ENCODE measurements at places on chromosomes 5 and 9. TPM values are rescaled to one million over a fixed set of nuclear protein-coding genes. Genes with fewer than 3 reads are reported as not detected.
A peak's percentile ranks its signal among the peaks of the same experiment; 100 is the strongest.

The SLC6A19 gene
- total RNA-seq, result not detected

The GABBR2 gene
- total RNA-seq, result not detected

The LCN9 gene
- not detected for total RNA-seq

The ANP32B gene
- total RNA-seq, result 412 TPM

The SPATA31A5 gene
- total RNA-seq, result not detected

The HAVCR2 gene
- total RNA-seq, result 10.2 TPM

The CD180 gene
- not detected for total RNA-seq

The TRAF1 gene
- 85.0 TPM for total RNA-seq

The FBN2 gene
- not detected for total RNA-seq

The ZDHHC11 gene
- total RNA-seq, result 3.6 TPM

The CD72 gene
- 2.9 TPM for total RNA-seq

GRCh38 chr9:113471143-113471542 lies 7.6 kb downstream of the RGS3 start:
- no peak for DNase-seq

- DNase-seq, result no peak
These were observed 137.0 kb downstream of the COL23A1 start for GRCh38 chr5:178453224-178453623.

DNA sequence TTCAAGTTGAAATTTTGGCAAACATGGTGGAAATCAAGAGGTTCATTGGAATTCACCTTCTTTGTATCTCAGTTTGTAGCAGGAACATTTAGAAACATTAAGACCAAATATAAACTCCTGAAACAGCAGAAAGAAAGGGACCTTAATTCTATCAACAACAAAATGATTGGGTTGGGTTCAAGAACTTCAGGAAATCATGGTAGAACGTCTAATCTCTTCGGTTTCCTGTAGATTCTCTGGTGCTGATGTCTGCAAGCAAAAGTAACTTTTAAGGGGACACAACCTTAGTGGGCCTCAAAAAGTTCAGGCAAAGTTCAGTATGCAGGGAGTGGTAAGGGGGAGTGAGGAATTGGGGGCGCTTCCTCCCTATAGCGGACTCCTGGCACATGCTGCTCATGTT lies 3.4 kb downstream of the IL33 start:
- DNase-seq, result no peak

GRCh38 chr5:91224969-91225368 lies 158.1 kb downstream of the ARRDC3 start:
- no peak for DNase-seq

DNA sequence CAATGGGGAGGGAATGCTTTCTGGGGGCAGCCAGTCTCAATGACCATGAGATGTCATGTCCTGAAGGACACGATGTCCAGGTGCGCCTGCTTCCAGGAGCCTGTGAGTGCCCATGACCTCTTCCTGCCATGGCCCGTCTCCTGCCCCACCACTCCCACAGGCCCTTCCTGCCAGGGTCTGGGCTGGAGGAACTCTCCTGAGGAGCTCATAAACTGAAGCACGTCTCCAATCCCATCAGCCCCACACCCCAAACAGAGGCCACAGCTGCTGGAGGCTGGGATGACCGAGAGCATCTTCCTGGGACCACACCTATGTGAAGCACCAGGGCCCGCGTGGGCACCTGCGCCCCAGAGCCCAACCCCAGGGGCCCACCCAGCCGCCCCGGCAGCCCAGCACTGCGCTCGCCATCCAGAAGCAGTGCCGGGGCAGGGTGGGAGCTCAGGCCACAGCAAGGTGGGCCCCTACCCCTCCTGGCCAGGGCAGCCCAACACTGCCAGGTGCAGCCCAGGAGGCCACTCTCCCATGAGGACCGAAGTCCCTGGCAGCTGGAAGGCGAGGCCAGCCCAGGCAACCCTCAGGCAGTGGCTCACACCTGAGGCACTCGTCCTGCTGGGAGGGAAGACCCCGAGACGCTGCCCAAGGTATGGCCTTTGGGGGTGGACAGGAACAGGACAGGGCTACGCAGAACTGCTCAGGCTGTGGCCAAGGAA lies 53.9 kb upstream of the UBAC1 start:
- DNase-seq, result no peak

- DNase-seq, result no peak
These were observed 160.4 kb downstream of the NSG2 start for GRCh38 chr5:174205939-174206338.

- DNase-seq, result no peak
These were observed 164.9 kb upstream of the ZNF618 start for GRCh38 chr9:113711251-113711650.

DNA sequence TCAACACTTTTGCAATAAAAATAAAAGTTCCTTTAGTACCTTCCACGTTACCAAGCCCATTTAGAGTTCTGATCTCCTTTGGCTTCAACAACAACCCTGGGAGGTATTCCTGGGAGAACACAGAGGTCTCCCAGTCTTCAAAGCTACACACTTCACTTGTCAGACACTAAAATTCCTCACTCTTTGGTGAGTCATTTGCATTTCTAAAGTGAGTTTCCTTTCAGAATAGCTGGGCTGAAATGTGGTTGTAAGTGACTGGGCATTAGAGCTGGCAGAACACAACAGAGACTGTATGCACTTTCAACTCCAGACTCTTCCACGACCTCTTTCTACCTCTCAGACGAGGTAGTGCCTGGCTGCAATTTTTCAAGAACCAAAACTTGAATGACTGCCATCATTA lies 11.5 kb upstream of the F2RL1 start:
- no peak for DNase-seq

- DNase-seq, result no peak
These were observed 353.6 kb upstream of the RGMB start for GRCh38 chr5:98419825-98420224.

- DNase-seq, result no peak
These were observed 1392.9 kb upstream of the NUDT12 start for GRCh38 chr5:104955479-104955878.

DNA sequence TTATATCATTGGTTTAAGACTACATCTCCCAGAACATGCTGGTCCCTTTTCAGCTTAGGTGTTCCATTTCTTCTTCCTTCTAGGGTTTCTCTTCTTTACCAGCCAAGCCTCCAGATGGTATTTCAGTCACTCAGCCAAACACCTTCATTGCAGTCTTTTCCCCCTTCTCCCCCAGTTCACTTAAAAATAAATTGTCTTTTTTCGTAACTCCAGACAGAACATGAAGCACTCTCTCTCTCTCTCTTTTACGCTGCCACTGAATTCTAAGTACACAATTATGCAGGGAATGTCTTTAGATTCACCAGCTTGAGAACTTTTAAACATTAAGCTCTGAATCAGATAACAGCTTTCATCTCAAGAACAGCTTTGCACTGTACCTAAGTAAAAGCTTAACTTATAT lies 419.7 kb upstream of the BRINP1 start:
- DNase-seq, result no peak

DNA sequence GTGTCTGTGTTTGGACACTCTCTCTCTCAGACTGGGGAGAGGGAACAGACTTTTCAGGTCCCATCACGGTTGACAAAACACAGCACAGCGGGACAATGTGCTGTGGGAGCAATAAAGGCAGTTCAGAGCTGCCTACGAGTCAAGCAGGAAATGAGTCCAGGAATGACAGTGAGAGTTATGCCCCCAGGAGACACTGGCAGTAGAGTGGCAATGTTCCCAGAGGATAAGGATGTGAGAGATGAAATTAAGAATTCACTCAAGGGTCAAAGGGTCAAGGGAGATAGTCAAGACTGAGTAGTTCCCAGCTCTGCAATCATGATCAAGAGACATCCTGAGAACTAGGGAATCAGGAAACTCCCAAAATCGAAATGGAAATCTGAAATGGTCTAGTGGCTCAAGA lies 156.1 kb downstream of the LURAP1L start:
- no peak for DNase-seq

DNA sequence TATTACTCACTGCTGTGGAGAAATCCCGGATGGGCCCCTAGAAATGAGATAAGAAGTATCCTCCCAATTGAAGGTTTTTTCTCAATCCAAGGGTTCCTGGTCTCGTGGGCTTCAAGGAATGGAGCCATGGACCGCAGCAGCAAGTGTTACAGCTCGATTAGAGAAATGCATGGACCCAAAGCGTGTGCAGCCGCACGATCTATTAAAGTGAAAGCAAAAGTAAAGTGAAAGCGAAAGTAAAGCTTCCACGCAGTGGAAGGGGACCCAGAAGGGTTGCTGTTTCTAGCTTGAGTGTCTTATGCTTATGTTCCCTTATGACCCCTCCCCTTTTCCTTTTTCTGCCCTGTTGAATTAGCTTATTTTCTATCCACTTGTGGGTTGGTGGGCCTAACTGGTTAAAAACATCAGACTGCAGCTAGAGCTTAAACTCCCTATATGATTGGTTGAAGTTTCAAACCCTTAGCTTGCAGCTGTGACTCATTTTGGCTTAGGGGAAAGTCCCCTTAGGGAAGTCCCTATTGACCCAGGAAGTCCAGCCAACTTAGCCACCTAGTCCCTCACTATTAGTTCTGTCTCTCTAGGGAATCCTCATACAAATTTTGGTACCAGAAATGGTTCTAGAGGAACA lies 1111.8 kb downstream of the TAF11L14 start:
- peak; percentile 40 for DNase-seq

DNA sequence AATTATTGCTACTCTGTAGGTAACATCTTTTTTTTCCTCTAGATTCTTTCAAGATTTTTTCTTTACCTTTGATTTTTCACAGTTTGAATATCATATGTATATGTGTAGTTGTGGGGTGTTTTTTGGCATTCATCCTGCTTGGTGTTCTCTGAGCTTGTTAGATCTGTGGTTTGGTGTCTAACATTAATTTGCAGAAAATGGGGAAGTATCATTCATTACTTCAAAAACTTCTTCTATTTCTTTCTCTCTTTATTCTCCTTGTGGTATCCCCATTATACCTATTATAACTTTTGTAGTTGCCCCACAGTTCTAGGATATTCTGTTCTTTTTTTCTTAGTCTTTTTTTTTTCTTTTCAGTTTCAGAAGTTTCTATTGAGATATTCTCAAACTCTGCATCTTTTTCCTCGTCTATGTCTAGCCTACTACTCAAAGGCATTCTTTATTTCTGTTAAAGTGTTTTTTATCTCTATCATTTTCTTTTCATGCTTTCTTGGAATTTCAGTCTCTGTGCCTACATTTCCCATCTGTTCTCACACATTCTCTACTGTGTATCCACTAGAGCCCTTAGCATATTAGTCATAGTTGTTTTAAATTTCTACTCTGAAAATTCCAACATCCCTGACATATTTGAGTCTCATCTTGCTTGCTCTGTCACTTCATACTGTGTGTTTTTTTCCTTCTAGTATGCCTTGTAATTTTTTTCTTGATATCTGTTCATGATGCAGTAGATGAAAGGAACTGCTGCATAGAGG lies 60.1 kb upstream of the GNA14 start:
- no peak for DNase-seq

GRCh38 chr5:156273325-156273724 lies 53.6 kb upstream of the SGCD start:
- DNase-seq, result no peak

GRCh38 chr9:127826253-127826913 lies 23.7 kb downstream of the FPGS start:
- no peak for DNase-seq

- no peak for DNase-seq
These were observed 84.0 kb upstream of the AGXT2 start for GRCh38 chr5:35131723-35132122.

DNA sequence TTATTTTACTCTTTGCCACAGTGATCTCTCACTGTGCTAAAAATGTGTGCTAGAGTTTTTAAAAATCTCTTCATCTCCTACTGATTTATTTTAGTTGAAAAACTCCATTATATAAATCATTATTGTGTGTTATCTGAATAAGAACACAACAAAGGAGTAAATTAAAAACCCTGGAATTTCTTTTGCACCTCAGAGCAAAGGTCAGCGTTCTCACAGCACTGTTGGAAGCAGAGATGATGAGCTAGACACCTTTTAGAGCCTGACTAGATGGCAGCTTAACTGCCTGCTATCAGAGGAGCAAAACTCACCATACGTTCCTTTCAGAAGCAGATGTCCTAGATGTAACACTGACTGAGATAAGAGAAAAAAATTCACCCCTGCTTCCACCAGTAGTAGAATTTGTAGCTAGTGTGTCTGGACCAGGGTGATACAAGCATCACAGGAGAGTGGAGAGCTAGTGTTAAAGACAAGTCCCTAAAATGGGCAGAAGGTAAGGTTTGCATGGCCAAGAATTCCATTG lies 147.1 kb downstream of the ENTREP1 start:
- DNase-seq, result no peak

DNA sequence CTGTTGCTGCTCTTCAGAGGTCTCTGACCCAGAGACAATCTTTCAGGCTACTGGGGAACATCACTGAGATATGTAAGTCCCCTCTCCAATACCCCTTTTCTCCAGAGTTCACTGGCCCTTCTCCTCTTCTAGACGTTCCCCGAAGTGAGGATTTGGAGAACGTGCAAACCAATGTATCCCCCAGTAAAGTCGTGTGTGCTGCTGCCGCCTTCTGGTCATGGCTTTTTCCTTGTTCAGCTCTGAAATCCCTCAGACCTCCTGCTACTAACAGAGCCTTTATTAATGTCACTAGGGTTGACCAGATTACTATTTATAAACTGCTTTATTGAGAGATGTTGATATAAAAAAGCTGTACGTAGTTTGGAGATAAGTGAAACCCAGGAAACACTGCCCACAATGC lies 1028.6 kb downstream of the CDH9 start:
- DNase-seq, result no peak

DNA sequence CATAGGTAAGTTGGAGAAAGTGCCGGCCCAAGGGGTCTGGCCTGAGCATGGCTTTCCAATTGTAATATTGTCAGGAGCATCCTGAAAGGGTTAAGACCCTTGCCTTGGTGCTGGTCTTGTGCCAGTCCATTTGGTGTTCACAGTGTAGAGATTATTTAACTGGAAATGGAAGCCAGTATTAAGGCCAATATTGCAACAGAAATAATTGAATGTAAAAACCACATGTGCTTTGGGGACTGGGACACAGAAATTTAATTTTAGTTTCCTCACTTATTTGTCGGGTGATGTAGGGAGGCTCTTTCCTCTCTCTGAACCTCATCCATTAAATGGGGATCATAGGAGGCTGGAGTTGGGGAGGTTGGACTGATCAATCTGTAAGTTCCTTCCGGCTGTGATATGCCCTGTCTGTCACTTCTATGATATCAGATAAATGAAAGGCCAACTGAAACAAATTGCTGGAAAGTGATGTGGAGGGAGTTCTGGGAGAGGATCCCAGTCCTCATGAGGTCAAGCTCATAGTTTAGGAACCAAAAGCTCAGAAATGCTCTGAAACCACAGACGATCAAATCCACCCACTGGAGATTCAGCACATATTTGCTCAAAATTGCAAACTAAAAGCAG lies 54.8 kb upstream of the COL15A1 start:
- DNase-seq, result no peak

DNA sequence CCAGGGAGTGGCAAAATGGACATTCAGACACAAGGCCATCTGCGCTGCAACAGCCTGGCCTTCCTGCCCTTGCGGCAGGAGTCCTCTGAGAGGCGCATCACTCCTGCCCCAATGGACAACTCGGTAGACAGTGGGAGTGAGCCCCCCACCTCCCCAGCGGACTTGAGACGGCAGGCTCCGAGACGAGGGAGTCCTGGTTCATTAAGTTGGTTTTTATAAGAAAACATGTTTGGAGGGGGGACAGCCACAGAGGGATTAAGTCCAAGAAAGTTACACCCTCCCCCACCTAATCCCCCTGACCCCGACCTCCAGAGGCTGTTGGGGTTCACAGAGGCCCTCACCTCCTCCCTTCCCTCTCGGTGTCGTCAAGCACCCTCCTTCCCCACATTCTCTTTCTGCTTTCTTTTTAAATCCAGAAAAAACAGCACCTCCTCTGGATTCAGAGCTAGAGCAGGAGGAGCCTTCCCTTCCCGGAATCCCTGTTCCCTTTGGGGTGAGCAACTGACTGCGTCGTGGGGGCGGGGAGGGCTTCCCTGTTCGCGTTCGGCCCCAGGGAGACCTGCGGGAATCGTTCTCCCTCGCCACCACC lies 1.8 kb upstream of the EGR1 start:
- DNase-seq, result no peak
